Urinary bladder (tissue), 4 donors: ENCODE measurements at places on chromosomes 3 and 15. TPM values are rescaled to one million over a fixed set of nuclear protein-coding genes. Genes with fewer than 3 reads are reported as not detected.

DNA sequence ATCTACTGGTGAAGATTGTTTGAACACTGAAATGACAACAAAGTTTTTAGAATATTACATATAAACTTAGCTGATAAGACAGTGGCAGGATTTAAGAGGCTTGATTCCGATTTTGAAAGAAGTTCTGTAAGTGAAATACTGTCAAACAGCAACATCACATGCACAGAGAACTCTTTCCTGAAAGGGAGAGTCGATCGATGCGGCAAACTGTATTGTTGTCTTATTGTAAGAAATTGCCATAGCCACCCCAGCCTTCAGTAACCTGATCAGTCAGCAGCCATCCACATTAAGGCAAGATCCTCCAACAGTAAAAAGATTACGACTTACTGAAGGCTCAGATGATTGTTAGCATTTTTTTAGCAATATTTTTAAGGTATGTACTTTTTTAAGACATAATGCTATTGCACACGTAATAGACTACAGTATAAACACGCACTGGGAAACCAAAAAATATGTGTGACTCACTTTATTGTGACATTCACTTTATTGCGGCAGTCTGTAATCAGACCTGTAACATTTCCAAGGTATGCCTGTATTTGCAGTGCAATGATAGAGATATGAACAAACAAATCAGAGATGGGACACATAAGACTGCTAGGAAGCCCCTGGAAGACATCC, 225.6 kb upstream of the UBE2E1 start:
- DNase-seq: no peak

DNA sequence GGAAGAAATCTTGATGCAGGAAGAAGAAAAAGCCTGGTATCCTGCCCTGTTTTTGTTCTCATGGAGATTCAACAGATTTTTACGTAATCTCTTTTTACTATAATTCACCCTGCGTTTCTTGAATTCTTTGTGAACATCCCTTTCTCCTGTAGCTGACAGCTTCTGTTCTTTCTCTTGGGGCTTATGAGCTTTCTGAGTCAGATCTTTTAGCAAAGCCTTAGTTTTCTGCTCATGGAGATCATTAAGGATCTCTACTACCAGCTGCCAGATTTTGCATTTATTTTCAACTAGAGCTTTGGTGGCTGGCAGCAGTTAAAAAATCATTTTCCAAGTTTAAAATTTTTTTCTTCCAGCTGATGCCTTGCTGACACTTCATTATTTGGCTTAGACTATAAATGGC, 51.6 kb downstream of the MOBP start:
- DNase-seq: no peak

DNA sequence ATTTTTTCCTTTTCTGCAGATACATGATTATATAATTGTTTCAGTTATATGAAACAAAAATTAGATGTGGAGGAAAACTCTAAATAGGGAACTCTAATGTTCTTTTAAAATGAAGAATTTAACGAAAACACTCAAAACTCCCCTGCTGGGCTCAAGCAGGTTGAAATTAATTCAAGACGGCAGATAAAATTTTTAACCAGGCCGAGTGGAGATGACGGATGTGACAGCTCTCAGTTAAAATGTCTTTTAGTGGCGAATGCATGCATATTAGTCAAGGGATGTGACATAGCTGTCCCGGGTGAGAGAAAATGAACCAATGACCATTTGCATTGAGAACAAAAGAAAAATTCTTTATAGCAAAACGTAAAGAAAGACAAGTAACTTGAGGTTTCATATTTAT, 110.1 kb downstream of the ROBO2 start:
- DNase-seq: no peak

The ALG3 gene
- polyA plus RNA-seq: 49.5 TPM

GRCh38 chr15:64525828-64526530, 65.6 kb downstream of the ZNF609 start:
- DNase-seq: no peak

- DNase-seq: no peak
Observed at GRCh38 chr15:93986400-93986984, 244.9 kb upstream of the MCTP2 start.

GRCh38 chr3:133463347-133463860, 63.5 kb downstream of the BFSP2 start:
- DNase-seq: no peak

The GCSAM gene
- polyA plus RNA-seq: 0.43 TPM

GRCh38 chr15:72168131-72168807, 29.3 kb downstream of the GRAMD2A start:
- no peak for DNase-seq

The ITIH3 gene
- 3.1 TPM for polyA plus RNA-seq

The SMAD6 gene
- polyA plus RNA-seq: 20.1 TPM

The FOXB1 gene
- polyA plus RNA-seq: 0.03 TPM

DNA sequence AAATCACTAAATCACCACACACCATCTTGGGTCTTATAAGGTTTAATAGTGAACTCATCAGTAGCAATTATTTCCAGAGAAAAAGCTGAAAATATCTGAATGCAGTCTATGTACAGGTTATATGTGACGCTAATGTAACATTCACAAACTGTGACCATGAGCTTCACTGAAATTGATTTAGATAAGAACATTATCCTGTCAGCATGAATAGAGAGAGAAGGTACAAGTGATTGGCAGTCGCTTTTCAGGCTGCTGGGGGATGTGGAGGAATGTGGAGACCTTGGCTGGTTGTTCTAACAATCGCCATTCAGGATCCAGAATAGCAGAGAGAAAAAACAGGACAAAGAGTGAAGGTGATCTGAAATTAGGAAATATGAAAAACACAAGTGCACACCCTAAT, 98.1 kb downstream of the CADPS start:
- no peak for DNase-seq

DNA sequence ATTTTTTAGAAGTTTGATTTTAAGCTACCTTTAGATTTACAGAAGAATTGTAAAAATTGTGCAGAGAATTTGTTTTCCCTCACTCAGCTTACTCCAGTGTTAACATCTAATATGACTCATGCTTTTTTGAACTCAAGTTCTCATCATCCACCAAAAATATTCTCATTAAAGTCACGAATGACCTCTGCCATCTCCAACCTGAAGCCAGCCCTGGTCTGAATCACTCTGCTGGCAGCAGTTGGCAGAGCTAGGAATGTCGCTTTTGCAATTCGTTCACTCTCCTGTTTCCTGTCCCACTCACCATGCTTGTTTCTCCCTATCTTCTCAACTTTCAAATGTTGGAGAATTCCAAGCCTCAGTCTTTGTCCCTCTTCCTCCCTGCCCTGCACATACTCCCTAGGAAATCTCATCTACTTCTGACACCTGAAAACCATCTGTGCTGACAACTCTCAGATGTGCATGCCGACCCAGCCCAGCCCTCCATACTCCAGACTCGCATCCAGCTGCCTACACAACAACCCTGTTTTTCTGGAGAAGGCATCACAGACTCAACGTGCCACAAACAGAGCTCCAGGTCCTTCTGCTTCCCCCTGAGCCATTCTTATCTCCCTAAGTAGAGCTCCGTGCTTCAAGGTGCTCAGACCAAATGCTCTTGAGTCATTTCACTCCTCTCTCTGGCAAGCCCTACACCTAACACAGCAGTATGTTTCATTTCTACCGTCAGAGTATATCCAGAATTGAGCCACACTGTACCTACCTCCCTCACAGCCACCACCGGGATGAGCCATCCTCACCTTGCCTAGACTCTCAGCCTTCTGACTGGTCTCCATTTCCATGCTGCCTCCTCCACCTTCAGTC, 24.9 kb downstream of the PRR23E start:
- DNase-seq: no peak

DNA sequence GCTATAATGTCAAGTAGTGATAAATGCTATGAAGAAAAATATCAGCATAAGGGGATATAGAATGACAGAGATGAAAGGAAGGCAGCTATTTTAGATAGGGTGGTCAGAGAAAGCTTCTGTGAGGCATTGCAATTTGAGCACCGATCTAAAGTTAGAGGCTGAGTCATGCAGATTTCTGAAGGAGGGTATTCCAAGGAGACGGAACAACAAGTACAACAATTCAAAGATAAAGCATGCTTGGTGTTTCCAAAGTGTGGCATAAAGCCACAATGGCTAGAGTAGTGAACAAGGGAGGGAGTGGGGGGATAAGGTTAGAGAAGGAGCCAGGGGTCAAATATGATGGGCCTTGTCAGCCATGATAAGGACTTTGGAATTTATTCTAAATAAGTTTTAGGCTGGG, 71.9 kb downstream of the PFN2 start:
- no peak for DNase-seq

The GPR156 gene
- polyA plus RNA-seq: 3.0 TPM

The P2RY14 gene
- polyA plus RNA-seq: 4.7 TPM

- no peak for DNase-seq
Observed at GRCh38 chr15:57085267-57085666, 166.8 kb downstream of the TCF12 start.

DNA sequence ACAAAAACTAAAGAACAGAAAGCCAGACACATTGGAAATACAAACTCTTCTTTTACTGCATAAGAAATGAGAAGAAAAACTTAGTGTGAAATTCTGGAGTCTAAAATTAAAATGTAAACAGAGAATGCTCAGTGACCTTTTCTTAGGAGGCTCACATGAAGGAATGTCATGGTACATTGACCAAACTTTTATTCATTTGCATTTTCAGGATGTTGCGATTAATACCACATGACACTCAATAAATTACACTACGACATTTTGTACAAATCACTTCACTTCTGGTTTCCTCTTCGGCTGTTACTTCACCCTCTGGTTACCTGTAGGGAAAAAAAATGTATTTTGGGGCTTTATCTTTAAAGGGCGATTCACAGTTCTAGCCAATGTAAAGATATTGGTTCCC, 56.4 kb upstream of the ACTC1 start:
- DNase-seq: no peak

DNA sequence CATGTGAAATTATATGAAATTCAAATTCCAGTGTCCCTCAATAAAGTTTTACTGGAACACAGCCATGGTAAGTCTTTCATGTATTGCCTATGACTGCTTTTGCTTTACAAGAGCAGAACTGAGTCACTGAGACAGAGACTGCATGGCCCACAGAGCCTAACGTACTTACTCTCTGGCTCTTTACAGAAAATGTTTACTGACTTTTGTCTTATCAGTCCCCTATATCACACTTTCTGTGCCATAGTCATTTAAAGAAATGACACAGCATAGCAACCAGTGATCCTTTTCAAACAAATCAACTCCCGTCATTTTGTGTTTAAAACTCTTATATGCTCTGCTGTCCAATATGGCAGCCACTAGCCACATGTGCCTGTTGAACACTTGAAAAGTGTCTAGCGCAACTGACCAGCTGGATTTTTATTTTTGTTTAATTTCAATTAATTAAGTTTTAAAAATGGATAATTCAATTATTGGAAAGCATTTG, 129.7 kb upstream of the CDIN1 start:
- DNase-seq: no peak

The THRB gene
- polyA plus RNA-seq: 8.3 TPM

- no peak for DNase-seq
Observed at GRCh38 chr3:99698932-99699331, 60.5 kb downstream of the COL8A1 start.

DNA sequence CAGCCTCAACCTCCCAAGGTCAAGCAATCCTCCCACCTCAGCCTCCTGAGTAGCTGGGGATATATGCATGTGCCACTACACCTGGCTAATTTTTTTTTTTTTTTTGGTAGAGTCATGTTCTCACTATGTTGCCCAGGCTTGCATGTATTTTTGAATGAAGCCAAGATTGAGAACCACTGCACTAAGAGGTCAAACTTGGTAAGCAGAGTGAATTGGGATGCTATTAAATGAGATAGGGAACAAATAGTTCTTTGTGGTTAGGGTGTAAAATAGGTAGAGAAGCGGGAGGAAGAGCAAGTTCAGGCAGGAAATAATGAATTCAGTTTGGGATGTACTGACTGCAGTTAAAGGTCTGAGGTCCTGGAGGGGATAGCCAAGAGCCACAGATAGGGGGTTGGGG, 39.9 kb upstream of the PIAS1 start:
- DNase-seq: no peak

GRCh38 chr3:27357665-27358258, 11.4 kb downstream of the NEK10 start:
- DNase-seq: no peak

The ZPLD1 gene
- not detected for polyA plus RNA-seq
